Activated naive CD8-positive, alpha-beta T cell treated with anti-CD3 and anti-CD28 coated beads for 36 hours (primary cell): ENCODE measurements at places on chromosomes 5 and 9.
A peak's percentile ranks its signal among the peaks of the same experiment; 100 is the strongest.

- DNase-seq: no peak
Measured at GRCh38 chr5:98564836-98565235, 208.6 kb upstream of the RGMB start.

DNA sequence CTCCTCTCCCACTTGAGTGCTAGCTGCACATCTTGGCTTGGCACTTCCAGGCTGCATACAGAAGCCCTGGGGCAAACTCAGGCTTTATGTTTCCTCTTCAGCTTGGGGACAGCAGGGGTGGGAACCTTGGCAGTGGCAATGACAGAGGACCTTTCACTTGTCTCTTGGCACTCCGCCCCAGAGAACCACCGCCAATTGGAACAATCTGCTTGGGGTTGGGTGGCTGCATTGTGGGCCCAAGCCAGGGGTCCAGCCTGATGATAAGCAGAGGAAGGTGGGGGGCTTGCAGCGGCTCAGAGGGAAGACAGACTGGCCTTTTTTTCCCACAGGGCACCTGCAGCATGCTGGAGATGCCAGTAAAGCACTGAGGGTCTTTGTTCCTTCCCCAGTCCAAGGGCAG, 179.0 kb upstream of the NMUR2 start:
- no peak for DNase-seq

- DNase-seq: no peak
Measured at GRCh38 chr9:92760070-92760469, 4.6 kb downstream of the BICD2 start.

DNA sequence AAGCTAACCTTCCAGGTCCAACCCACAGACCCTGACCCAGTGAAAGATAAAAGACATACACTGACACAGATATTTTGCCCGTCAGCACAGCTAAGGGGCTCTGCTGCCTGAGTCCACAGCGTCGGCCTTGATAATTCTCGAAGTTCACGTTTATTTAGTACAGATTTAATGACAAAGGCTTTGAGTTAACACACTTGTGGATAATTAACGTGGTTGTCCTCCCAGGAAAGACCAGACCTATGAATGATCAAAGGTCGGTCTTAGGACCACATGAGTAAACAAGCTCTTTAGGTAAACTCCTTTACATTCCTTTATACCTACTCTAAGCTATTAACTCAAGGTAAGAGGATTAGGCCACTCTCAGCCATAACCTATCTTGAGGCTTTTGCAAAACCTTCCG, 11.3 kb upstream of the TEX10 start:
- no peak for DNase-seq

GRCh38 chr5:684751-685216, 8.4 kb downstream of the TPPP start:
- no peak for DNase-seq

DNA sequence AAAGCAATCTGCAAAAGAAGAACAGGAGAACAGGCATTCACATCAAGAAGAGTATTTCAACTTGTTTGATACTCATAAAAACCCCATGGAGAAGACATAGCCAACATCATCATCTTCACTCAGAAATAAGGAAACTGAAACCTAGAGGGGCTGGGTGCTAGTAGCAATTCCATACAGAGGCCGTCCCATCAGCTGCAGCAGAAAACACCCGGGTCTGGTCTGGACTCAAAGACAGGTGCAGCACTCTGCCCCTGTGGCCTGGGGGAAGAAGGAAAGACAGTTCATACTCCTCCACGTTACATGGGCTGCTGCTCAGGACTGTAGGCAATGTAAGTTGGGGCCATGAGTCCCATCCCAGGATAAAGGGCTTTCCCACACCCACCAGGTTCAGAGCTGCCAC, 11.6 kb downstream of the GZMA start:
- DNase-seq: no peak

DNA sequence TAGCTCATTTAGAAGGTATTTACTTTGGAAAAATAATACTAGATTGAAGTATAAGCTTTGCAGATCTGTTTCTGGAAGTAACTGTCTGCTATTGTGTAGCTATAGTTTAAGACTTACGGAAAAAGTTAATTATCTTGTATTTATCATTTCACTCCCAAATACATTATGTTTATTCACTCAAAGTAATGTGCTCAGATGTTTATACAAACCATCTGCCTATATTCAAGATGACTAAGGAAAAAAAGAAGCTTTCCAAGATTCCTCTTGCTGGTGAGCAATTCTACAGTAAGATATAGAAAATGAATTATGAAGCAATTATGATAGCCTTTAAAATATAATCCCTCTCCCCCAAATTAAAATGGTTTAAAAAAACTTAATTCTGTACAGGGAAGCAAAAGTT, 137.9 kb downstream of the KIAA0825 start:
- no peak for DNase-seq

DNA sequence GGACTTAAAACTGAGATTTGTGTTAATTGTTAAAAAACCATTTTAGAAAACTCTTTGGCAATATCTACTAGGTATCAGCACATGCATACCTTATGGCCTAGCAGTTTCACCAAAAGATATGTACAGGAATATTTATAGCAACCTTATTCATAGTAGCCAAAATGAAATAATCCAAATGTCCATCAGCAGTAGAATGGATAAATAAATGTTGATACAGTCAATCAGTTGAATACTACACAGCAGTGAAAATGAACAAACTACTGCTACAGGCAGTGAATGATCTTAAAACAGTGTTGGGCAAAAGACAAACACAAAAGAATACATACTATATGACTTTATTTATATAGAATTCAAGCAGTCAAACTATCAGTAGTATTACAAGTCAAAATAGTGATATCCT, 16.4 kb downstream of the RFESD start:
- DNase-seq: no peak

DNA sequence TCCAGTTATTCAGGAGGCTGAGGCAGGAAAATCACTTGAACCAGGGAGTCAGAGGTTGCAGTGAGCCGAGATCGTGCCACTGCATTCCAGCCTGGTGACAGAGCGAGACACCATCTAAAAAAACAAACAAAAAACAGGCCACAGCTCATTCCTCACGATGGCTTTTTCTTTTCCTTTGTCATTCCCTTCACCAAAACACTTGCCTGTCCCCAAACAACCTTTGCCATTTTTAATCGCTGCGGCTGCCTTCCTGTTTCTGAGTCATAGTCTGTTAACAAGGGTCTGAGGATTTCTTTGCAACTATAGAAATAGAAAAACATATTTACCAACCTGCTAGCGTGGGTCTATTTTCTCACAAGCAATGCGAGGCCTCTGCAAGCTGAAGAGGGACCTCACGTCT, 123.0 kb upstream of the FSTL4 start:
- no peak for DNase-seq

GRCh38 chr9:5866272-5866671, 24.4 kb upstream of the MLANA start:
- DNase-seq: no peak

- no peak for DNase-seq
Measured at GRCh38 chr9:77938163-77938562, 93.4 kb downstream of the GNAQ start.

DNA sequence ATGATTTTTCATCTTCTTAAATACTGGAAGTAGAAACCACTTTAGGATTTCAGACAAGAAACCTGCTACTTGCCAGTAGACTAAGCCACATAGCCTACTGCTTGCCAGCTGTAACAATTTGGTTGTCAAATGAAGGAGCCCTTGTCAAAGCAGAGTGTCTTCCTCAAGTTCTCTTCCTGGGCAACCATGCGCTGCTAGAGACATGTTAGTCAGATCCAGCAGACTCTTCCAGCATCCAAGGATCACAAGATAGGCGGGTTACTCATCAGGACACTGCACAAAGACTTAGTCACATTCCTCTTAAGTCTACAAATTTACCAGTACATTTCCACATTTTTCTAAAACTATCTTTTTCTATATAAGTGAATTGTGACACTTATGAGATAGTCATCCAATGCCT, 24.4 kb downstream of the SKIC3 start:
- DNase-seq: no peak

GRCh38 chr5:39713250-39713916, 288.6 kb upstream of the DAB2 start:
- DNase-seq: no peak

GRCh38 chr5:128572930-128573319, 34.9 kb upstream of the FBN2 start:
- DNase-seq: no peak

DNA sequence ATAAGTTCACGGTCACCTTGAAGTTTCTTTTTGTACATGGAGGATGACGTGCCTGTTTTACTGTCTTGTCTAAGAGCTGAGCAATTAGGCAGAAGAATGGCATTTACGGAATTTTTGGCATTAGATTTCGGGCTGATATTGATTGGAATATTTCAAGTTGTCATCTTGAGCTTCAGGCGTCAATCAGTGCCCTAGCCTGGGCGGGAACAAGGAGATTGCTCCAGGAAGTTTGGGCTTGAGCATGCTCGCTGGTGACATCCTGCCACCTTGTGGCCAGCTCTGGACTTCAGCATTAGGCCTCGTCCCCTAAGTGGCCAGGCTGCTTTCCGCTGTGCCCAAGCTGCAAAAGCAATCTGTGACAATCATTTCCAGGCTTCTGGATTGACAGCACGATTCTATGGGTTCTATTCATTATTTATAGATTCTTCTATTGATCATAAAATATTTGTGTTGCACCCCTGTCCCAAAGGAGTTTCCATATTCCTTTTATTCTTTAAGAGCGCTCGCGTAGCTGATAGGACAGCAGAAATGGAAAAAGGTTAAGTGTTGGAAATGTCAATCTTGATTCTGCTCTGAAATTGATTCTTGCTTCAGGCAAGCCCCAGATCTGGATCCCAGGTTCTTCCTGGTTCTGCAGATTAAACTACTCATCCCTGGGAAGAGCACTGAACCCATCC, 79.3 kb downstream of the SLC28A3 start:
- peak; percentile 50 for DNase-seq

- no peak for DNase-seq
Measured at GRCh38 chr5:132677682-132678400, 4.1 kb downstream of the IL4 start.
